IMR-90 (cell line): ENCODE measurements at places on chromosomes 5 and 9. TPM values are rescaled to one million over a fixed set of nuclear protein-coding genes. Genes with fewer than 3 reads are reported as not detected.
A peak's percentile ranks its signal among the peaks of the same experiment; 100 is the strongest.

FOXD4 gene
- total RNA-seq = 0.18 TPM in 1 of 2 replicates, not detected in the other

GRCh38 chr9:137237759-137238726, 3.0 kb upstream of the TUBB4B start:
- no peak for DNase-seq

DNA sequence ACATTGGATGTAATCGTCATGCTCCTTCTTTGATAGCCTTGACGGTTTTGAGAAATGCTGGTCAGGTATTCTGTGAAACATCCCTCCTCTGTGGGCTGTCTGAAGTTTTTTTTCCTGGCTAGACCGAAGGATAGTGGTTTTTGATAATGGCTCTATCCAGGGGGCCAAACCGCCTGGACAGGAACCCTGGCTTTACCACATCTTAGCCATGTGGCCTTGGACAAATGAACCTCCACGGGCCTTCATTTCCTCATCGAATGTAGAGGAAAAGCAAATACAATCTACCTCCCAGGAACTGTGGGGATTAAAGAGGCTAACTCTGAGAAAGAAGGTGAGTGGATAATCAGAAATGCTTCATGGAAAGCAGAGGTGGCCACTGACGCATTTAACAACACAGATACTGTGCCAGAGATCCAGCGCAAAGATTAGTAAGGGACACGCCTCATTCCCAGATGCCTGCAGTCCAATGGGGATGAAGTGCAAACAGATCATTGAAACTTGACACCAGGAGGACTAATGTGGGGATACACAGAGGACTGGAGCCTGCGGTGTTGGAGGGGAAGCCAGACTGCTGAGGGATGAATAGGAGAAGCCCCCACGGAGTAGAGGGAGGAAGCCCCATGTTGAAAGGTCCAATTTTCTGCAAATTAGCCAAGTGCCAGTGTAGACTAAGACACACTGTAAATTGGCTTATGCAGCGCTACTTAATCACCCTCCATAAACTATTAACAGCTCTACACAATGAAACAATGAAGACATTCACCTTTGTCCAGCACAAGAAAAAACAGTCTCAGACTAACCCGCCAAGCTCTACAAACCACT, 41.6 kb downstream of the MYO10 start:
- DNase-seq = peak; percentile 96

CYLC2 gene
- total RNA-seq = not detected in 2 replicates

FOXI1 gene
- total RNA-seq = not detected in 2 replicates

CER1 gene
- total RNA-seq = not detected in 2 replicates
